ENCODE measurements at places on chromosomes 12 and 14. TPM values are rescaled to one million over a fixed set of nuclear protein-coding genes. Genes with fewer than 3 reads are reported as not detected.

DNA sequence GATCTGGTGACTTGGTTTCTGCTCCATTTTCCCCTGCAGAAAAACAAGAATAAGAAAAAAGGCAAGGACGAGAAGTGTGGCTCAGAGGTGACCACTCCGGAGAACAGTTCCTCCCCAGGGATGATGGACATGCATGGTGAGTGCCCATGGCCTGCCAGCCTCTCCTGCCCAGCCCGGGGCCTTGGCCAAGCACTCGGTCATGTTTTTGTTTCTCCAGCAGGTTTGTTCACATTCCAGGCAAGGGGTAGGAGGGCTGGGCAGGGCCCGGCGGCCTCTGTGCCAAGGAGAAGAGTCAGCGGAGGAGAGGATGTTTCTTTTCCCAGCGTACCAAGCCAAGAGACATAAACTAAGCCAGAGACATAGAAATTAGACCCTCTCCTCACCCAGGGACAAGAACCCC is 13.6 kb downstream of the BCL7A start:
- H3K4me1 ChIP-seq, result peaks cover 18% of the 10 kb centered on the region
- peaks cover 43% of the 10 kb centered on the region for H3K36me3 ChIP-seq
- H3K27me3 ChIP-seq, result no peaks in the 10 kb centered on the region
- H3K27ac ChIP-seq, result peak overlapping the region; percentile 84
- H3K4me3 ChIP-seq, result peak overlapping the region; percentile 28
- no peak for DNase-seq

GRCh38 chr12:72790273-72790672 is 518.1 kb downstream of the TRHDE start:
- H3K27me3 ChIP-seq, result no peaks in the 10 kb centered on the region
- H3K36me3 ChIP-seq, result no peaks in the 10 kb centered on the region
- no peak overlapping the region for H3K4me3 ChIP-seq
- DNase-seq, result peak; percentile 70
- H3K27ac ChIP-seq, result no peak overlapping the region

Gene TMPRSS12
- not detected for total RNA-seq

Gene ADIPOR2
- 58.5 TPM for total RNA-seq

Gene DDN
- total RNA-seq, result 0.28 TPM

Measured in MCF 10A (cell line).